ENCODE measurements at places on chromosomes 13 and 19.

DNA sequence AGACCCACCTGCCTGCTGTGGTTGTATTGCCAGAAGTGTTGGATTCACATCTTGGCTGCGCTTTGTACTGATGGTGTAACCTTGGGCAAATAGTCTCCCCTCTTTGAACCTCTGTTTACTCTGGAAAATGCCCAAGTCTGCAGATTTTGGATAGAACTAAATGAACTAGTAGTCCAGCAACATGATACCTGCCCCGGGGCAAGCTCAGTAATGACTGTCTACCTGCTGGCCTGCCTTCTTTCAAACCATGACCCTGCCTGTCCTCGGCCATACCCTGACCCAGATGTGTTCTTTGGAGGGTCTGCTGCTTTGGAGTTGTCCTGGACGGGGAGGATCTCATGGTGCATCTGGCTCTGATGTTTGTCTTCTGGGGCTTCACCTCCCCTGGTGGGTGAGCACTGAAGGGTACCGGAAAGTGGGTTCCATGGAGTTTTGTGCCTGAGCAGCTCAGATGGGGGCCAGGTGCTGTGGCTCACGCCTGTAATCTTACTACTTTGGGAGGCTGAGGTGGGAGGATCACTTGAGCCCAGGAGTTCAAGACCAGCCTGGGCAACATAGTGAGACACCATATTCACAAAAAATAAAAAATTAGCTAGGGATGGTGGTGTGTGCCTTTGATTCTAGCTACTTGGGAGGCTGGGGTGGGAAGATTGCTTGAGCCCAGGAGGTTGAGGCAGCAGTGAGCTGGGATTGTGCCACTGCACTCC lies 59.5 kb downstream of the TNFRSF19 start:
- no peak for DNase-seq

DNA sequence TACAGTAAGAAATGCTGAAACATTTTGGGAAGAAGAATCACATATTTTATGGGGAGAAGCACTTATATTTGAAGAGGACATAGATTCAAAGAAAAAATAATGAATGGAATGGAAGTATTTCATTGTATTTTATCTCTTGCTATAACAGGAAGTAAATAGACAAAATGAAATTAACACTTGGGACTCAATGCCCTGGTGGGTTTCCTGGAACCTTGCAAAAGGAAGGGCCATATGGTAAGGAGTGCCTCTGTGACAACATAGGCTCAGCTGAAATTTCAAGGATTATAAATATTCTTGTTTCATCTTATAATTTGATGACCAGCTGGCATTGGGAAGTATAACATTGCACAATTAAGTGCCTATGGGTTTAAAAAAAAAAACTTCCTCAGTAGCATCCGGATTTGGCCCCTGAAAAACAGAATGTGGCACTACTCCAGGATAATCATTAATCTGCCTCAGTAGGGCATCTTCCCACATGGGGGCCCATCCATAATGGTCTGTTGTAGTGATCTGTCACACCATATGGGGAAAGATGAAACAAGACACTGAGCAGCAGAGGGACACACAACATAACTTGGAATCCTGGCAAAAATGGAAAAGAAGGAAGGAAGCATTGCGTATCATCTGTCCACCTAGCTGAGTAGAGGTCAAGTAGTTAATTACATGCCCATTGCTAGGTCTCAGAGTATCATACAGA lies 321.6 kb downstream of the NDFIP2 start:
- DNase-seq: no peak

- DNase-seq: peak; percentile 76
Measured at GRCh38 chr19:41753936-41754529, 1.3 kb upstream of the CEACAM6 start.

GRCh38 chr13:29749401-29750182 lies 100.8 kb downstream of the UBL3 start:
- DNase-seq: no peak

GRCh38 chr19:46818812-46819211 lies 30.4 kb upstream of the SLC1A5 start:
- DNase-seq: no peak

DNA sequence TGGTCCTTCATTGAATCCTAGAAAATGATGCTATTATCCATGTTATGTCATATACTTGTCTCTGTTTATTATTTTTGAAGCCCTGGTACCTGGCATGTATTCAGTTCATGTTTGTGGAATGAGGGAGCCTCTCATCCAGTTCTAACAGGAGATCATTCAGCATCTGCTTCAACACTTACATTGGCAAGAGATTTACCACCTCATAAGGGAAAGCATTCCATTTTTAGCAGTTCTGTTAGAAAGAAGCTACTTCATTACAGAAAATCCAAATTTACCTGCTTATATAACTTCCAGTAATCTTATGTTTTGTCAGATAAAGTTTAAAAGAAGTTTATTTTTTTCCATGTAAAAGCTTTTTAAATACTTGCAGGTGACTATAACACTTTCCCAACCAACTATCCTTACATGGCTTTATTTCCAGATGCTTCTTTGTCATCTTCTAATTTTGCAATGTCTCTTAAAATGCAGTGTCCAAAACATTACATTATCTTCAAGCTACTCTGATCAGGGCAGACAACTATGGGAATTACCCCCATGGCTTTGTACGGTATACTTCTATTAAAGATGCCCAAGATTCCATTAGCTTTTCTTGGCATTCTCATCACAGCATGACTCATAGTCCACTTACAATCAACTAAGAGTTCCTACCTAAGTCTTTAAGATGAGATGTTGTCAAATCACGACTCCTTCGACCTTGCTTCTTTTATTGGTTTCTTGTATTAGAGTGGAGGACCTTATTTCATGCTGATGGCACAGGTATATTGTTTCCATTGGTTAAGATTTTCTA lies 262.1 kb downstream of the PCDH9 start:
- no peak for DNase-seq

- DNase-seq: no peak
Measured at GRCh38 chr19:37876032-37876431, 30.4 kb downstream of the WDR87 start.

DNA sequence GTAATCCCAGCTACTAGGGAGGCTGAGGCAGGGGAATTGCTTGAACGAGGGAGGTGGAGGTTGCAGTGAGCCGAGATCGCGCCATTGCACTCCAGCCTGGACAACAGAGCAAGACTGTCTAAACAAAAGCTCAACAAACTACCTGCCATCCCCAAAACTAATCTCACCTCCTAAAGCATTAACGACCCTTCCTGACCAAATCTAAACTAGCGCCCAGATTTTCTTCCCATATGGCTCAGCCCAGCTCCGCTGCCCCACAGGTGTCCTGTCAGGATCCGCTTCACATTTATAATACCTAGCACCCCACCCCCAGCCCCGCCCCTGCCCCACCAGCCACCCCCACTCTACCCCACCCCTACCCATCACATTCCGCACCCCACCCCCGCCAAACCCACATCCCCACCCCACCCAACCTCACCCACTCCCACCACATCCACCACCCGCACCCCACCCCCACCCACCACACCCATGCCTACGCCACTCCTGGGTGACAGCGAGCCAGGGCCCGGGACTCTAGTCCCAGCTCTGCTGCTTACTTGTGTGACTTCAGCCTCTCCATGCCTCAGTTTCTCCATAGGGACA lies 599 bp downstream of the C19orf12 start:
- DNase-seq: peak; percentile 51

DNA sequence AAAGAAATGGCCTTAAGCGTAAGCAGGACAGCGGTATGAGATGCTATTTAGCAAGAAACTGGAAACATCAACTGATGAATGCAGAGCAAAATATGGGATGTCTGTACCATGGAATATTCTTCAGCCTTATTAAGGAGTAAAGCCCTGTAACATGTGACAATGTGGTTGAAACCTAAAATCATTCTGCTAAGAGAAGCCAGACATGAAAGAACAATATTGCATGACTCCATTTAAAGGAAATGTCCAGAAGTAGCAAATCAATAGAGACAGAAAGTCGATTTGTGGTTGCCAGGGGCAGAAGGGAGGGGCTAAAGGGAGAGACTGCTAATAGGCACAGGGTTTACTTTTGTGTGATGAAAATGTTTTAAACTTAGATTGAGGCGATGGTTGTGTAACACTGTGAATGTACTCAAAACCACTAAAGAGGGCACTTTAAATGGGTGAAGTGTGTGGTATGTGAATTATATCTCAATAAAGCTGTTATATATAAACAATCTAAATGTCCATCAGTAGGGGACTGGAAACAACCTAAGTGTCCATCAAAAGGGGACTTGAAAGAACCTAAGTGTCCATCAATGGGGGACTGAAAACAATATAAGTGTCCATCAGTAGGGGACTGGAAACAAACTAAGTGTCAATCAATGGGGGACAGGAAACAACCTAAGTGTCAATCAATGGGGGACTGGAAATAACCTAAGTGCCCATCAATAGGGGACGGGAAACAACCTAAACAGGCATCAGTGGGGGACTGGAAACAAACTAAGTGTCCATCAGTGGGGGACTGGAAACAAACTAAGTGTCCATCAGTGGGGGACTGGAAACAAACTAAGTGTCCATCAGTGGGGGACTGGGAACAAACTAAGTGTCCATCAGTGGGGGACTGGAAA lies 45.4 kb downstream of the CCL25 start:
- DNase-seq: no peak

DNA sequence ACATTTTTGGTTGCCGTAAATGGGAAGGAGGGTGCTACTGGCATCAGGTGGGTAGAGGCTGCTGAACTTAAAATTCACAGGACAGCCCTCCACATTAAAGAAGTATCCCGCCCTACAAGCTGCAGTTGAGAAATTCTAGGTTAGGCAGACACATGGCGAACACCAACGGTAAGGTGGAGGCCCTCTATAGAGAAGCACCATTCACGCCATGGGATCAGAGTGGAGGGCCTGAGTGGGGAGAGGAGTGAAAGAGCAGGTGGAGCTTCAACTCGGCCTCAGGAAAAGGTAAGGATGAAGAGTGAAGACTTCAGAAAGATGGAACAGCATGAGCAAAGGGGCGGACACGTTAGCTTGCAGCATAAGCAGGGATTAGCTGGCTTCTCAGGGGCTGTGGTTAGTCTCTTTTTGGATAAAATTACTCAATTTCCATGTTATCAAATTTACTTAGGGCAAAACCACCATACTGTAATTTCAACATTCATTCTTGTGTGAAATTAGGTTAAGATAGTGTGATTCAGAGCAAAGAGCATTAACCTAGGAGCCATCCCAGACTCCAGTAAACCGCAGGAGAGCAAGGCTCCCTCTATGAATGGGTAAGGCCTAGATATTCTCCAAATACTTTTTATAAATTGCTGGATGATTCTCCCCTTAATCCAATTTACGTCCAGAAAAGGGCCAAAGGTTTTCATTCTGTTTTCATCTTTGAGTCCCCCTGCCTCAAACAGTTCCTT lies 1.2 kb downstream of the EEF1AKMT1 start:
- no peak for DNase-seq

Data from activated CD8-positive, alpha-beta memory T cell treated with anti-CD3 and anti-CD28 coated beads, Interleukin-2, amount 50 U/mL, for 4 hours (primary cell).